Activated CD8-positive, alpha-beta T cell treated with anti-CD3 and anti-CD28 coated beads, Interleukin-2, amount 10 ng/mL, durations not matched to agents 7 days and 5 days (primary cell): ENCODE measurements at places on chromosomes 3 and 15.

DNA sequence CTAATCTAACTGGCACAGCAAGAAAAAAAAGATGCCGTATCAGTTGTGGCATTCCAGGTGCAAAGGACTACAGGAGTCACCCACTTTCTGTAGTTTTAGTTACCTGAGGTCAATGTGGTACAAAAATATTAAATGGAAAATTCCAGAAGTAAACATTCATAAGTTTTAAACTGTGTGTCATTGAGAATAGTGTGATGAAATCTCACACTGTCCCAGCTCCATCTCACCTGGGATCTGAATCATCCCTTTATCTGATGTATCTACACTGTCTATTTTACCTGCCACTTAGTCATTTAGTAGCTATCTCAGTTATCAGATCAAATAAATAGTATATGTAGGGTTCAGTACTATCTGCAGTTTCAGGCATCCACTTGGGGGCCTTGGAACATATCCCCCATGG is 26.7 kb downstream of the GBE1 start:
- DNase-seq = no peak

DNA sequence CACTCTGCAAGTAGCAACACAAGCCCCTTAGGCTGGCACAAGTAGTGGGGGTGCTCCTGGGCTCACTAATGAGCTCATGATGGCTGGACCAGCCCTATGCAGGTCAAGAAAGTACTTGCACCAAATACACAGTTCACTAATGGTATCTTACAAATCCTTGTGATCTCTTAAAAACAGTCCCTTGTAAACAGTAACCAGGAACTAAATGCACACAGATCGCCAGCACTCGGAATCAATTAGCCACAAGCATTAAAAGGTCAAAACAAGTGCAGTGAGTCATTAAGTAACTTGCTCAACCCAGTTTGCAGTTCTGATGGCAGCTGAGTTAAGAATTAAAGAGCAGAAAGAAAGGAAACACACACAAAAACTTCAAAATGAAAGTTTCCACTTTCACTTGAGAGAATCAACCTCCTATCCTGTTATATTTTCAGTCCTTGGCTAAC is 43.2 kb downstream of the ARHGEF3 start:
- DNase-seq = peak; percentile 58

DNA sequence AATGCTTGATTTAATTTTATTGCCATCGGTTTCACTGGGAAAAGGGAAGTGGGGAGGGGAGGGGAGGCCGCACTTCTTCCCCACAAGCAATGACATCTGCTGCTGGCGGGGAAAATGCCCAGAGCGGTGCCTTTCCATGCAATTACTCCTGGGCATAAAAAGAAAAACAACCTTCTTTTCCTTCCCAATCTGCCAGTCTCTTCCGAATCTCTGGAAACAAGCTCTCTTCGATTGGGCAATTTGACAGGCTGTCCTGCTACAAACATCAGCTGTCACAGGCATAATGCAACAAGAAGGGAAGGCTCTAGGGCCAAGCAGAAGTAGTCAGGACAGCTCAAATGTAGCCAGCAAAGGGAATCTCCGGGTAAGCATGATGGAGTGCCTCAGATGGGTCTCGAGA is 93.4 kb upstream of the STRIT1 start:
- no peak for DNase-seq

GRCh38 chr15:89818287-89818686 is 3.6 kb upstream of the ANPEP start:
- DNase-seq = no peak

DNA sequence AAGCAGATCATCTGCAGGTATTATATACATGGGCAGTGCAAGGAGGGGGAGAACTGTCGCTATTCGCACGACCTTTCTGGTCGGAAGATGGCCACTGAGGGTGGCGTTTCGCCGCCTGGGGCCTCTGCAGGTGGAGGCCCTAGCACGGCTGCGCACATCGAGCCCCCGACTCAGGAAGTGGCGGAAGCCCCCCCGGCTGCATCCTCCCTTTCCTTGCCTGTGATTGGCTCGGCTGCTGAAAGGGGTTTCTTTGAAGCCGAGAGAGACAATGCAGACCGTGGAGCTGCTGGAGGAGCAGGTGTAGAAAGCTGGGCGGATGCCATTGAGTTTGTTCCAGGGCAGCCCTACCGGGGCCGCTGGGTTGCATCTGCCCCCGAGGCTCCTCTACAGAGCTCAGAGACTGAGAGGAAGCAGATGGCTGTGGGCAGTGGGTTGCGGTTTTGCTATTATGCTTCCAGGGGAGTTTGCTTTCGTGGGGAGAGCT is 639 bp downstream of the MKRN3 start:
- peak; percentile 33 for DNase-seq

DNA sequence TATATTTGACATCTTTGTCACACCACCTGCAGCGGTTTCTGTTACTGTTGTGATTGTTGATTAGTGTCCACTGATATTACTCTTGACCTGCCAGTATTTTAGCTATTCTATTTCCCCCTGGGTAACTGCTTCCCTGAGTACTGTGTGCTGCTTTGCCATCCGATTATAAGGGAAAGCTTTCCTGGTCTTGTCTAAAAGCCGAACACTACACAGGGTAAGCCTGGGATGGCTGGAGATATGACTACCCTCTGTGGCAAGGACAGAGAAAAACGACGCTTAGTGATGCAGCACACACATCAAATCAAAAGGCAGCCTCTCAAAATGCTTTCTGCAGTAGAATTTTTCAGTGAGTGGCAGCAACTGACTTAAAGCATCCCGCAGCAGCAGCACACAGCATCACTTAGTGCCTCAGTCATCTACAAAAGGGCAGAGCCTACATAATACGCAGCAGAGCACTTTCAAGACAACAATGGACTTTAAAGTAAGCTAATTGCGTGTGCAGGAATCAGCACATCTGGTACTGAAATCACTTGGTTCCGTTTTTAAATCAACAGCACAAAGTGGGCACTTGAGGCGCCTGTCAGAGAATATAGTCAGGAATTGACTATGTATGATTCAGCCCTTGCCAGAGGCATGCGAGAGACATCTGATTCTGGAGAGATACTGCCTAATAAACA is 656.3 kb upstream of the TGFBR2 start:
- DNase-seq = no peak

DNA sequence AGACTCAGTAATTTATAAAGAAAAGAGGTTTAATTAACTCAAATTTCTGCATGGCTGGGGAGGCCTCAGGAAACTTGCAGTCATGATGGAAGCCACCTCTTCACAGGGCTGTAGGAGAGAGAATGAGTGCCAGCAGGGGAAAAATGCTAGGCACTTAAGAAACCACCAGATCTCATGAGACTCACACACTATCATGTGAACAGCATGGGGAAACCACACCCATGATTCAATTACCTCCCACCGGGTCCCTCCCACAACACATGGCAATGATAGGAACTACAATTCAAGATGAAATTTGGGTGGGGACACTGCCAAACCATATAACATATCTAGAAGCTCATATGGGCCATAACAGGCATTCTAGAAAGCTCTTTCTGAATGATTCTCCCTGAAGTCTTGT is 190.3 kb downstream of the WNT5A start:
- DNase-seq = no peak

DNA sequence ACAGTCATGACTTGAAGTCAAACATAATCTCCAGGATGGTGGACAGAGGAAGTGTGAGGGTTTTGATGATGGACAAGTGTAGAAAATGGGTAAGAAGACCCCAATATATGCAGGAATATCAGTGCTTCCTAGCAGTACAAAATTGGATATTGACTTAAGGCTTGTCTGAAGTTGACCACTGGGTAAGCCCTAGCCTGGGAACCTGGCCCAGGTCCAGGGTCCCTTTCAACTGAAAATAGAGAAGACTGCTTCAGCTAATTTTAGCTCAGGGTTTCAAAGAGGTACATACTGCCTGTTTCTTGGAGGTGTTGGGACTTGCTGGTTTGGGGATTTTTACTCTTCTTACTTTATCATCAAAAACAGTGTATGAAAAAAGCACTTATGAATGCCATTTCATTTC is 4.7 kb downstream of the NR1D2 start:
- DNase-seq = peak; percentile 23

DNA sequence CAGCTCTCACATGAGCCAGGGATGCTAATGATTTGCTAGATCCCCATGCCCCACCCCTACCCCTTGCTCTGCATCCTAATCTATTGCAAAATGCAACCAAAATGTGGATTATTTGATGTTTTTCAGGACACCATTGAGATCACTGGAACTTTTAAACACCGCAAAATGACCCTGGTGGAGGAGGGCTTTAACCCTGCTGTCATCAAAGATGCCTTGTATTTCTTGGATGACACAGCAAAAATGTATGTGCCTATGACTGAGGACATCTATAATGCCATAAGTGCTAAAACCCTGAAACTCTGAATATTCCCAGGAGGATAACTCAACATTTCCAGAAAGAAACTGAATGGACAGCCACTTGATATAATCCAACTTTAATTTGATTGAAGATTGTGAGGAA is 29.7 kb downstream of the HDC start:
- DNase-seq = no peak

DNA sequence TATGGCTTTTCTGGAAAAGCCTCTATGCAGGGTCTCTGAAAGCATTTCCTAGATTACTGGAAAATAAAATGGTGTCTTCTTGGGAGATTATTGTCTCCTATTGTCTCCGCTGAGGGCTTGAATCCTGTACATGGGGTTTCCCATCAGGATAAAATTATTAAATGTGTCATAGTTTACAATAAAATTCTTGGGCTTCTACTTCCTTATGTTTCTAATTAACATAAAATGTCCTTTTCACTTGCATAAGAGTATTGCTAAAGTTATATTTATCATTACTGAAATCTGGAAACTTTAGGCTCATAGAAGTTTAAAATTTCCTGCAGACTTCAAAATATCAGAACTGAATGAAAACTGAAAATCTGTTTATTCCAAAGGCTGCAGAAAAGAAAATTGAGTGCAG is 595.5 kb upstream of the AGTR1 start:
- no peak for DNase-seq

- DNase-seq = no peak
Measured at GRCh38 chr3:190288836-190289235, 33.4 kb downstream of the CLDN1 start.

DNA sequence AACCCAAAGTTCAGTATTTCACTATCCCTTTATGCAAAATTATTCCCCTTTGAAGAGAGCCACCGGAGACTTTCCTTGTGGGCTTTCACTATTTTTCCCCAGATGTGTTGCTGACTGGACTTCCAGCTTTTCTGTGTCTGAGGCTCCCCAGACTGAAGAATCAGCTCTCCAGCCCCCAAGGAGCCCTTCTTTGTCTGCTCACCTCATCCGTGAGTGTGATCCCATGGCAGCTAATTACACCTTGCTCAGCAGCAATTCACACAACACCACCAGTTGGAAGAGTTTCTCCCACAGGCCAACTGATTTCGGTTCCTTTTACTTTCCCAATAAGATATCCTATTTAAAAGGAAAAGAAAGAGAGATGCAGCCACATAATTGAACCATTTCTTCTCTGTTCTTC is 249.5 kb upstream of the TRIM42 start:
- DNase-seq = no peak

- no peak for DNase-seq
Measured at GRCh38 chr3:24589931-24590880, 95.6 kb upstream of the THRB start.

DNA sequence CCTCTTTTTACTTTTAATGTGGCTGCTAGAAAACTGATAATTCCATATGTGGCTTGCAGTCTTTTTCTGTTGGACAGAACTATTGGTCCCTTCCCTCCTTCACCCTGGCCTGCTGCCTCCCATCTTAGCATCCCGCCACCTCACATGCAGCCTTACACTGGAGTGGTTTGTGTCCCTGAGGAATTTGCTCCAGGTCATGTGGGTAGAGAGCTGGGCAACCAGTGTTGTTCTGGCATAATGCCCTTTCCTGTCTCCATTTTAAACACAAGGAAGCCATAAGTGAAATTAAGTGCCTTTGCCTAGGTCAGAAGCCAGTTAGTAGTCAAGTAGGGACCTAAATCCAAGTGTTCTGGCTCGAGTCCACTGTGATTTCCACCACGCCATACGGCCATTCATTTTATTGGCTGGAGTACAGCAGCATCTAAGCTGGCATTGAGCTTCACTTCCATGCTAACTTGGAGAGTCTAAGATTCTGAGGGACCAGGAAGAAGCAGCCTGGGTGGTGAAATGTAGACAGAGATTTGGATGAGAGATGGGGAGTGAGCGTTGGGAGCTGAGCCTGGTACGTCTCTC is 46.0 kb upstream of the PLXNA1 start:
- DNase-seq = no peak

DNA sequence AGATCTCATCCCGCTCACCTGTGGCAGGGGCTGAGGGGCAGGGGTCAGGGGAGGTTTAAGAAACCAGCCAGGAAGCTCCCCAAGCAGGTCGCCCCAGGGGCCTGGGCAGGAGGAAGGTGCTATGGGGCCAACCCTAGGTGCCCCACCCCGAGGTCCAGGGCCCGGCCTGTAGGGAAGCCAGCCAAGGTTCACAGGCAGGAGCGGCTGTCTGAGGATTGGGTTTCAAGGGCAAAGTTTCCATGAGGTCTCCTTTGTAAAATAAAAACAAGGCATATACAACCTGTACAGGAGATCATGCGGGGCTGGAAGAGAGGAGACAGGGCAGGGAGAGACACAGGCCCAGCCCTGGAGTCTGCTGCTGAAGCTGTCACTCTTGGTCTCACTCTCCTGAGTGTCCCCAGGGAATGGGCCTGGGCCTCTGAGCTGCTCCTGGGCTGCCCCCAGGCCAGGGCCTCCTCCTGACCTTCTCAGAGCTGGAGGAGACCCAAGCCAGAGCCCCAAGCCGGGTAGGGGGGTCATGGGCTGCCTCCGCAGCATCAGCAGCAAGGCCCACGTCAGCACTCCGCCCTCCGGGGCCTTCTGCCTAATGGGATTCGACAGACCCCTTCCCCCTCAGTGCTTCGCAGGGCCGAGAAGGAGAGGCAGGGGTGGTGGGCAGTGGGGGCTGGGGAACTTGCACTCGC is 5.5 kb downstream of the CPLX3 start:
- no peak for DNase-seq

DNA sequence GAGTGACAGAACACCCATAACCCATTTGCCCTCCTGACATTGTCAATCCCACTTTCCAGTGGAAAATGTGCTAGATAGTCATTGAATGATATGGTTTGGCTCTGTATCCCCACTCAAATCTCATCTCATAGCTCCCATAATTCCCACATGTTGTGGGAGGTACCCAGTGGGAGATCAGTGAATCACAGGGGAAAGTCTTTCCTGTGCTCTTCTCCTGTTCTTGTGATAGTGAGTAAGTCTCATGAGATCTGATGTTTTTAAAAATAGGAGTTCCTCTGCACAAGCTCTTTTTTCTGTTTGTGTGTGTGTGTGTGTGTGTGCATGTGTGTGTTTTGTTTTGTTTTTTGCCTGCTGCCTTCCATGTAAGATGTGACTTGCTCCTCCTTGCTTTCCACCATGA is 191.7 kb downstream of the ARRDC4 start:
- DNase-seq = no peak

GRCh38 chr3:180011927-180012326 is 24.8 kb downstream of the PEX5L start:
- no peak for DNase-seq

GRCh38 chr3:76551739-76552138 is 488.2 kb upstream of the ROBO2 start:
- no peak for DNase-seq

- DNase-seq = no peak
Measured at GRCh38 chr3:86624192-86624591, 366.8 kb downstream of the VGLL3 start.

GRCh38 chr3:43539321-43539720 is 82.5 kb downstream of the ANO10 start:
- DNase-seq = no peak
